ENCODE measurements at places on chromosomes 16 and 17.
A peak's percentile ranks its signal among the peaks of the same experiment; 100 is the strongest.

DNA sequence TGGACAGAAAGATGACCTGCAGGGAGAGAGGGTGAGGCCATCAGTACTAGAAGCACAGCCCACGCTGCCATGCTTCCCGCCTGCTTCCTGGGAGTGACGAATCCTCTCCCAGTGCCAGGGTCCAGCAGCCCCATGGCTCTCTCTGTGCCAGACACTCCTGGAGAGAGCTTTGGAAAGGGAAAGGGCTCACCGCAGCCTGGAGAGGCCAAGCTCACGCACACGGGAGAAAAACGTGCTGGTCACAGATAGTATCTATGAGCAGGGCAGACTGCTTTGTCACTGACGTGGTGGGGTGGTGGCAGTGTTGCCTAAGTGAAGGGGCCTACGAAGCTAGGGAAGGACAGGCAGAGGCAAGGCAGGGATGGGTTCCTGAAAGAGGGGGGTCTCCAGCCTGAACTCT lies 5.4 kb downstream of the WBP2 start:
- DNase-seq, result no peak

DNA sequence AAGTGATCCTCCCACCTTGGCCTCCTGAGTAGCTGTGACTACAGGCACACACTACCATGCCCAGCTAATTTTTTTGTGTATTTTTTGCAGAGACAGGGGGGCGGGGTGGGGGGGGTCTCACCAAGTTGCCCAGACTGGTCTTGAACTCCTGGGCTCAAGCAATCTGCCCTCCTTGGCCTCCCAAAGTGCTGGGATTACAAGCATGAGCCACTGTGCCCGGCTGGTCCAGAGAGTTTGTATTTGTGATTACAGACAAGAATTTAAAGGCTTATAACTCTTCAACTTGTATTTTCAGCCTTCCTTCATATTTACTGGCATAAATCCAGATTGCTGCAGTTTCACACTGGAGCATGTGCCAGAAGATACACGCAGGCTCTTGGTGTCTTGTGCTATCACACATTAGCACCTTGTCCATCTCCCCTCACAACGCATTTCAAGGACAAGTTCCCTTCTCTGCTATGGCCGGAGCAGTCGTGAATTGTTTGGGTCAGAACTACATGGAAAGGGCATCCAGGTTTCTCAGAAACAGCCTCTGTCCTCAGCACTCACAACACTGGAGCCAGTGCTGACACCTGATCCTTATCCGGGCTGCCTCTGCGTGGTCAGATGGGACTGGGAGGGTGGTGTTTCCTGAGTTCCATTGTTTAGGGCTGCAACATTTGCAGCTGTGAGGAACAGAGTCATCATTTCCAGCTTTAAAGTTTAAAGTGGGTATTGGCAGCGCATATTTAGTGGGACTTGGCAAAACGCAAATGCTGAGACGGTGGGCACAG lies 28.1 kb downstream of the WSCD1 start:
- DNase-seq, result peak; percentile 70

GRCh38 chr17:40290629-40291280 lies 3.1 kb downstream of the CDC6 start:
- DNase-seq, result no peak

GRCh38 chr17:72850410-72851118 lies 241.9 kb downstream of the SLC39A11 start:
- no peak for DNase-seq

DNA sequence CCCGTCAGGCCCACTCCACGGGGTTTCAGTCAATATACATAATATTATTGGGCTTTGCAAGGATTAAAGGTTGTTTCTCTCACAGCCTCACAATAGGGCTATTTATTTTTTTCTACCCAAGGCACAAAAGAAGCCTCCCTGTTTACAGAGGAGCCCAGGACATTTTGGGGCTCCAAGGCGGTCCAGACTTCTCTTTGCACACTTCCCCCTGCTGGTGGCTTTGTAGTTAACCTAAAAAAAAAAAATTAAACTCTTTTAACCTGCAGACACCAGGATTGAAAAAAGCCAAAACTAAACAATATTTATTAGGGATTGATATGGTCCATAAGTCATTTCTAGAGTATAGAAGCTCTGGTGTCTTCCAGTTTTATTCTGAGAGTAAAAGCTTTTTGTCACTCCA lies 169.7 kb upstream of the ZFHX3 start:
- no peak for DNase-seq

DNA sequence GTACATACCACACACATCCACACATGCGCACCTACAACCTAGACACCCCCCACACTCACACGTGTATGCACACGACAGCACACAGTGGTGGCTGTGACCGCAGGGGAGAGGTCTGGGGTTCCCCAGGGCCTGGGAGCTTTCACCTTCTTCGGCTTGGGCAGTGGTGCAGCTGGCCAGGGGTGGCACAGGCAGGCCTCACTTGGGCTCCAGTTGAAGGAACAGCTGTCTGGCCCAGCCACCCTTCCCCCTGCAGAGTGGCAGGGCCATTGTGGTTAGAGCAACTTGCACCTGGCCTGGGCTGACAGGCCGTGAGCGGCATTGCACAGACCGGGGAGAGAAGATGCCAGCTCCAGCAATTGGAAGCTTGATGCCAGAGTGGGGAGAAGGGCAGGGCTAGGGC lies 114.5 kb upstream of the GSE1 start:
- no peak for DNase-seq

GRCh38 chr16:56874800-56875199 lies 9.8 kb downstream of the SLC12A3 start:
- no peak for DNase-seq

All from heart left ventricle (tissue), 16 donors.